ENCODE measurements at places on chromosomes 1 and 21.

DNA sequence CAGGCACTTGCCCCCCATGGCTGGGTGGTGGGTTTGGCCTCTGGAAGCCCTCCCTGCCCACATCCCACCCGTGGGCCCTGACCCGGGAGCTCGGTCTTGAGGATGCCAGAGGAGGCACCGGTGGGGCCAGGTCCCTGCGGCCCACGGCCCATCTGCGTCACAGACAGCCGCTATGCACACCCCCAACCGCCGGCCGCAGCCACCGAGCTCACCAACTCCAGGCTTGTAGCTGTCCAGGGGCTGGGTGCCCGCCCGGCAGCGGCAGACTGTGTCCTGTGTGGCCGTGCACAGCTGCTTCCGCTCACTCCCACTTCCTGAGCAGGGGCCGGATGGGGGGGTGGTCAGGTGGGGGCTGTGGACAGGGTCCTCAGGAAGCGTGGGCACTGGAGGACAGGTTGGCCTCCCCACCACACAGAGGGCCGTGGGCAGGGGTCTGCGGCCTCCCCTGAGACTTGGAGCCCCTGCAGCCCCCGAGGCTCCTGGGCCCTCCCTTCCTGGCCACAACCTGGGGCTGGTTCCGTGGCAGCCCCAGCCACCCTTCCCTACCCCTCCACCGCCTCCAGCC, 1.1 kb downstream of the TNFRSF4 start:
- no peak for DNase-seq

DNA sequence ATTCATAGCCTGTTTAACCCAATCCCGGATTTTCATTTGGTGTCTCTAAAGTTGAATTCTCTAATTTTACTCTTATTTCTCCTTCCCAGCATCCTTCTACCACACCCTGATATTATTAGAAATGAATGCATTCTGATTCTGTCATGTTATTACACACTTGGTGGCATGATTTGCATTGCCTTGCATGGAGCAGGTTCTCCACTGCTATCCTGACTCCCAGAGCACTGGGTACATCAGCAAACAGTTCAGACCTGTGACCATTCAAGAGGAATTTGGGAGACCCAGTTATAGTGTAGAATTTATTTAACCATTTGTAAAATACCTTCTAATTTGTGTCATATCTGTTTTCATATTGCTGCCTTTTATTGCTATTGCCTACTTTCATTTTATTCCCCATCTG, 2.6 kb downstream of the LRRC8B start:
- no peak for DNase-seq

DNA sequence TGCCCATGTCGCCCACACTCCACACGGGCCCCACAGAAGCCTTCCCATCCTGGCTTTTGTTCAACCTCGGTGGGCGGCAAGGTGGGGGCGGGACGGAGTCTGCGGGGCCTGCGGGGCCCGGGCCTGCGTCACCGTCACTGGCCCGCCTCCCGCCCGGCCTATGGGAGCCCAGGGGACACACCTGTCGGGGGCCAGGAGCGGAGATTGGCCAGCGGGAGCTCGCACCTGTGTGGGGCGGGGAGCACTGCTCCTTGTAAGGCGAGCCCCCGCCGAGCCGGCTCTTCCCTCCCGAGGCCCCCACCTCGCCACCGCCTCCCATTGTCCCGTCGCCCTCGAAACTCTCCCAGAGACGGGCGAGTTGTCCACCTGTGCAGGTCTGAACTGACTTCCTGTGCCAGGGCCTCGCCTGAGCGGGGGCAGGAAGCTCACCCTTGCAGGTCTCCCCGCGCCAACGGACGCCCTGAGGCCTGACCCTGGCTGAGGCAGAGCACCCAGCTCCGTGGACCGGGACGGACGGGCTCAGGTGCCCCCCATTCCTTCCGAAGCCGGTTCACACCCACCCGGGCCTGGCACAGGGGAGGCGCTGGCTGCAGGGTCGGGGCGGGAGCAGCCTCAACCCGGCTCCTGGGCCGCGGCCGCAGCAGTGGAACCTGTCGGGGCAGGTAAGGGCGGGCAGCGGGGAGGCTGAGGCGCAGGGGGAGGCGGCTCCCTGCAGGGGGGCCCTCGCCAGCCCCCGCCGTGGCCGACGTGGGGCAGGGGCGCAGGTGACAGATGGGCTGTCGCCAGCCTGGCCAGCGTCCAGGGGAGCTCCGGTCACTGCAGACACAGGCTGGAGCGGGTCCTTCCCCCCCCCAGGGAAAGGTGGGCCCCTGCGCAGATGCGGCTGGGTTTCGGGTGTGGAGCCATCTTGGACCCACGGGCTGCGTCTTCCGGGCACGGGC, 10.8 kb upstream of the TTLL10 start:
- no peak for DNase-seq

DNA sequence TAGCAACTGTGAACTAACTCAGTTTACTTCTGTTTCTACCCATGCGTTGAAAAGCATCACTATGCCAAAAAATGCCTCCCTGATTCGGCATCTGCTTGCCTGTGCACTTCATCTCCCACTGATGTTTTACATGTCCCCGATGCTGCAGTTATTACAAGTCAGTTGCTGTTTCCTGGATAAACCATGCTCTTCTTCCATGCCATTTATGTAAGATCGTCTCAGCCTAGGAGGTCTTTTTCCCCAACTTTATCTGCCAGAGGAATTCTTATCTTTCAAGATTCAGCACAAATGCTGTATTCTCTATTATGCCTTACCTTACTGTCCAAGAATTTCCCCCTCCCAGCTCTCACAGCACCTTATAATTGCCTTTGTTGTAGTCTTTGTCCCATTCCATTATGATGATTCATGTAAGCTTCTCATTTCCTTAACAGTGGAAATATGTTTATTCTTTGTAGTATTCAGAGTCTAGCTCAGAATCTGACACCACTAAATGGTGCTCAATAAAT, 30.0 kb downstream of the PRKACB start:
- DNase-seq, result no peak

GRCh38 chr1:231286603-231287002, 45.6 kb downstream of the GNPAT start:
- DNase-seq, result no peak

DNA sequence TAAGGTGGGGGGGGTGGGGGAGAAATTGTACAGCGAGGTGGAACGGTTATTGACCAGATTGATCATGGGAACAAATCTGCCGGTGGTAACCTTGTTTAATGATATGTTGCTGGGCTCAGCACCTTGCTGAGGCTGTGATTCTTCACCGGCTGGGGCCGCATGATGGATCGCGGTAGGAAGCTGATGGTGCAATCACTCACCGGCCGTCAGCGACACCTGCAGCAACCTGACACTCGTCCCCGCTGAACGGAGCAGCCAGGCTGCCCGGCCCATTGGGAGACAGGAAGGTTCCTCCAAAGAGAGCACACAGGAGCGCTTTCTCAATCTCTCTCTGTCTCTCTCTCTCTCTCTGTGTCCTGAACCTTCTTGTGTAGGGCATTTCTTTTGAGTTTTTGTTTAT, 128.5 kb upstream of the RRP15 start:
- DNase-seq, result peak; percentile 12

All from HEK293T (cell line).